ENCODE measurements at places on chromosomes 4 and X.
A peak's percentile ranks its signal among the peaks of the same experiment; 100 is the strongest.

DNA sequence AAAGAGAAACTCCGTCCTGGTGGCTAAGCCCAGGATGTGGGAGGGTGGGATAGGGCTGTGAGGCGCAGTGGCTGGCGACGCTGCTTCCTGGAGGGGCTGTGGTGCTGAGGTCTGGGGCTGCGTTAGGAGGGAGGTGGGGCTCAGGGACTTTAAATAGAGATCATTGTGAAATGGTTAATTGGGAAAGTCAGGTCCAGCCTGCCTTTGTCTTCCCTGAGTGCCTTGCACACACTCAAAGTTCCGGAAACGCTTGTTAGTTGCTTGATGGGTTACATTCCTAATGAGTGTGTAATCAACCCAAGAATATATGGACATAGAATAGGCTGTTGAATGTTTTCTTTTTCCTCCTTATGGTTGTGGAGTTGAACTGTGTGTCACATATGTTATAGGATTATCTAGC, 55.7 kb upstream of the CLDN34 start:
- no peak for DNase-seq

GRCh38 chr4:140238351-140239056, 84.5 kb upstream of the MAML3 start:
- no peak for DNase-seq

DNA sequence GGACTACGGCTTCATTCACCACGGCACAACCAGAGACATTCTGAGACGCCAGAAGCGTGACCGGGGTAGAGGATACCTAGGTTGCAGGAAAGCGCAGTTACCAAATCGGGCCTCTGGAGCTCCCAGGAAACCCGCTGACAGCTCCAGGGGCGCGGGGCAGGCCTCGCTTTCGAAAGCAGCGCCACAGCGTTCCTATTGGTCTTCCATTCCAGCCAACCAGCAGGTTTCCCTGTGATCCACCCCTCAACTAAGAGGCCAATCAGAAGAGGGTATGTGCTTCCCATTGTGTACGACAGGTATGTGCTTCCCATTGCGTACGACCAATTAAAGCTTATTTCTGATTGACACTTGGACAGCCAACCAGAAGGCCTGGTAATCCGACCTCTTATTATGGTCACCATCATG, 14.9 kb downstream of the SNX12 start:
- peak; percentile 22 for DNase-seq

DNA sequence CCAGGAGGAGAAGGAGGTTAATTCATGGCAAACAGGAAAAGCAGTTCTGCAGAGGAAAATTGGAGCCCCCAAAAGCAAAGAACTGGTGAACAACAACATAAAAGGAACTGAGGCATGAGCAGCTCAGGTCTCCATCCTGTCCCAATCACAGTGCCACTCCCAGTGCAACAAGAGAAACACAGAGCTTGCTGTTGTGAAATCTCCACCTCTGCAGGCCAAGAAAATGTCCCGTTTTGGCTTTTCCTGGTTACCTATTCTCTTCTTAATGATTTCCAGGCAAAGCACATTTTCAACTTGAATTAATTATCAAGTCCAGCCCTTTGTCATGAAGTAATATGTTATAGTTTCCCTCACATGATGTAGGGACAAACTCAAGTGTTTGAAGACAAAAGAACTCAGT, 778 bp downstream of the C1QTNF7 start:
- DNase-seq: no peak

Measured in activated CD4-positive, alpha-beta T cell treated with anti-CD3 and anti-CD28 coated beads, Interleukin-2, amount 10 ng/mL, durations not matched to agents 7 days and 5 days (primary cell).